Mammary microvascular endothelial cell (primary cell): ENCODE measurements at places on chromosomes 1 and 21. TPM values are rescaled to one million over a fixed set of nuclear protein-coding genes. Genes with fewer than 3 reads are reported as not detected.

The TRIM63 gene
- total RNA-seq = not detected in 2 replicates

The CENPS gene
- total RNA-seq = 5.5 and 10.2 TPM in 2 replicates

The STPG1 gene
- total RNA-seq = 6.2 and 9.1 TPM in 2 replicates

The TRIM67 gene
- total RNA-seq = not detected in 2 replicates

The TMEM201 gene
- 12.2 and 14.7 TPM in 2 replicates for total RNA-seq

The OR10T2 gene
- total RNA-seq = not detected in 2 replicates

The CLCA4 gene
- not detected in 2 replicates for total RNA-seq

The VSIG8 gene
- not detected in 2 replicates for total RNA-seq
